Ureter (tissue), 1 donor: ENCODE measurements at places on chromosomes 7 and 10. TPM values are rescaled to one million over a fixed set of nuclear protein-coding genes. Genes with fewer than 3 reads are reported as not detected.

The TUBB8 gene
- total RNA-seq = 0.78 TPM

GRCh38 chr10:20970708-20971107, 73.6 kb upstream of the NEBL start:
- no peak for DNase-seq

GRCh38 chr10:62475551-62475950, 101.4 kb downstream of the ZNF365 start:
- no peak for DNase-seq

- no peak for DNase-seq
These were observed 585.1 kb upstream of the GRM3 start for GRCh38 chr7:86058649-86059048.

The EFCAB10 gene
- not detected for total RNA-seq

- no peak for DNase-seq
These were observed 1051.1 kb upstream of the AUTS2 start for GRCh38 chr7:68547181-68547580.

GRCh38 chr7:158444501-158445420, 142.9 kb downstream of the PTPRN2 start:
- DNase-seq = no peak

- no peak for DNase-seq
These were observed 94.0 kb downstream of the GRK5 start for GRCh38 chr10:119301397-119301796.

GRCh38 chr7:87129848-87130247, 22.4 kb upstream of the DMTF1 start:
- DNase-seq = no peak

DNA sequence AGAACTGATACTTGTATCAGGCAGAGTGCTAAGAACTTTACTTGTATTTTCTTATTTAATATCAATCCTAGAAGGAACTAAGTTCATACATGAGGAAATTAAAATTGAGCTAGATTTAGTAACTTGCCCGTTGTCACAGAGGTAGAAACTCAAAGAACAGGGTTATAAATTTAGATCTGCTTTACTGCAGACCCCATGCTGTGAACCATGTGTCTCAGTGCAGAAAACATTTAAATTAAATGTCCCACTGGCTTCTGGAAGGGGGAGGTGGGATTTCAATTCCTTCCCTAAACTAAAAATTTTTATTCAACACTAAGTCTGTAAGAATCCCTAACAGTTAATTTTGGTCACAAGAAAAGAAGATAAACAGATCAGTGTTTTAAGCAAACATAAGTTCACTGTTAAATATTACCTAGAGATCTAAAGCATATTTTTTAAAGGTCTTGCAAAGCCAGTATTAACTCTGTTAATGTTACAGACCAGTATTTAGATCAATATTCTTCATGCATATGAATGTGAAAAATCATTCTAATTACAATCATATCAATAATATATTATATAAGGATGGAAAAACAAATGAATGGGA, 23.1 kb downstream of the WASL start:
- no peak for DNase-seq

GRCh38 chr10:76086761-76087639, 655.6 kb downstream of the LRMDA start:
- DNase-seq = peak; percentile 83

DNA sequence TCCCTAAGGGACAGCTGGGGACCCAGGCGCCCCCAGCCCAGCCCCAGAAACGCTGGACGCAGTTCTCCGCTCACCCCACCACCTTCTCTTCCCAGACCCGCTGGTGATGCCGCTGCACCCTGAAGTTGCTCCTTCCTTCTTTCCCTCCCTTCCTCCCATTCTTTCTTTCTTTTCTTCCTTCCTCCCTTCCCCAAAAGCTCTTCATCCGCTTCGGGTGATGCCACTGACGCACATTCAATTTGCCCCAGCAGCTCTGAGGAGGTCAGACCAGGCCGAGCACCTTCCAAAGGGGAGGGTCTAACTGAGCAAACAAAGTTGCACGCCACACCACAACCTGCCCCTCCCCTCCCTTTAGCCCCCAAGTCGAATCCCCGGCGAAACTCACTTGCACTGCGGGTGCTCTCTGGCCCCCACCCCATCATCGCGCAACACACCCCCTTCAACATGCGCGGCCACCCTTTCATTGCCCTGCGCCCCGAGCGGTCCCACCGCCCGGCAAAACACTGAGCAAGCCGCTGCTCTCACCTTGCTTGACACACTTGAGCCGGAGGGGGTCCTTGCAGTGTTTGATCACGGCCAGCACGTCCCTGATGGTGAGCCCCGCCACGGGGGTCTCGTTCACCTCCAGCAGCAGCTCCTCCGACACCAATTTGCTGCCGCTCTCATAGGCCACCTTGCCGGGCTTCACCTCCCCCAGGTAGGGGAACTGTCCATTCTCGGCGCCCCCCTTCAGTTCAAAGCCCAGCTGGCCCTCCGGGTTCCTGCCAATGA, 787 bp downstream of the MAGI2 start:
- DNase-seq = peak; percentile 45

DNA sequence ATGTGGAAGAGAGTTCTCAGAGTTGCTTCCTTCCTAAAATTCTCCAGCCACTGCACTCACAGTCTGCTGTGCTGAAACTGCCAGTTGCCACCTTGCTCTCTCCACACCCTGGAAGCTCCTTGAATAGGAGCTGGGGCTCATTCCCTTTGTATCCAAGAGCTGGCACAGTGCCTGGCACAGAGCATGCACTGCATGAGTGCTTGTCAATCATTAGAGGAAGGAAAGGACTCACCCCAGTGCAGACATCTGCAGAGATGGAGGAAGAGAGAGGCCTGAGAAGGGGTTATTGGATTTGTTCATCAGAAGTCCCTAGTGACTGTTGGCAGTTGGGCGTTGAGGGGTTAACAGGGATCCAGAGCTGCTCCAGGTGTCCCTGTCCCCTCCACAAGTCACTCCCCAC, 41.7 kb upstream of the DUSP5 start:
- no peak for DNase-seq

The PLCE1 gene
- 59.2 TPM for total RNA-seq

GRCh38 chr10:21500578-21500910, 24.9 kb downstream of the SKIDA1 start:
- DNase-seq = no peak

DNA sequence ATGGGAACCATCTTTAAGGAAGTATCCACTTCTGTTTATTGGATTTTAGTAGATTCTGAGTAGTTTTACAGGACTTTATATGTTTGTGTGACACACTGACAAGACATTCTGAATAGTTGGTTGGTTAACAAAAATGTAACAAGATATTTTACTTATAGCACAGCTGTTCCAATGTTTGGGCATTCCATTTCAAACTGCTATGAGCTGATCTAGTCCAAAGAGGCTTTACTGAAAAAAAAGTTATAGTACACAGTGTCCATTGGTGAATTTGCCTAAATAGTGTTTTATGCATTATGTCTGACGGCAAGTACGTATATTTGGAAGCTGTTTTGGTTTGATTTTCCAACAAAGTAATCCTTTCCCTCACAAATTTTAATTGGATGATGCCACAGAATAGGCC, 99.1 kb downstream of the SAMD9 start:
- DNase-seq = no peak

The PIP gene
- total RNA-seq = not detected

DNA sequence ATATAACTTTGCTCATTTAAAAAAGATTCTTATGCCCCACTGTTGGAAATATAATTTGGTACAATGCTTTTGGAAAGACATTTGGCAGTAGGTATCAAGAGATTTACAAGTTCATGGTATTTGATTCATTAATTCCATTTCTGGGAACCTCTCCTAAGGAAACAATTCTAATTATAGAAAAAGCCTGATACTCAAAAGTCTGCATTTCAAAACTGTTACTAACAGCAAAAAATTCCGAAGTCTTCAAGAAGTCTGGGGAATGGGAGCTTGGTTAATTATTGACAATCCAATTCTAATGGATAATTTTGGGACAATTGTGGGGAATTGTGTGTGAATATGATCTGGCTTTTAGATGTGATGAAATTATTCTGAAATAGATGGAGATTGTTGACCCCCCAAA, 59.6 kb downstream of the HDAC9 start:
- DNase-seq = no peak

The C10orf105 gene
- total RNA-seq = 0.34 TPM

- no peak for DNase-seq
These were observed 28.7 kb downstream of the CFAP46 start for GRCh38 chr10:132913559-132914115.

DNA sequence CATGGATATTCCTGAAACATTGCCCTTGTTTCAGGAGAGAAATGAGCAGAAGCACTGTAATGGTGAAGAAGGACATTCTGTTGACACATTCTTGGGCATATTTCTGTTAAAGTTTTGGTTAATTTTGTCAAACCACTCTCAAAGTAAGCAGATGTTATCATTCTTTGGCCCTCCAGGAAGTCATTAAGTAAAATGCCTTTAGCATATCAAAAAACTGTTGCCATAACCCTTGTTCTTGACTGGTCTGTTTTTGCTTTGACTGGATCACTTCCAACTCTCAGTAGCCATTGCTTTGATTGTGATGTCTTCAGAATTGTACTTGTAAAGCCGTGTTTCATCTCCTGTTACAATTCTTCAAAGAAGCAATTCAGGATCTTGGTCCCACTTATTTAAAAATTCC, 404.3 kb upstream of the LRRTM3 start:
- DNase-seq = no peak

DNA sequence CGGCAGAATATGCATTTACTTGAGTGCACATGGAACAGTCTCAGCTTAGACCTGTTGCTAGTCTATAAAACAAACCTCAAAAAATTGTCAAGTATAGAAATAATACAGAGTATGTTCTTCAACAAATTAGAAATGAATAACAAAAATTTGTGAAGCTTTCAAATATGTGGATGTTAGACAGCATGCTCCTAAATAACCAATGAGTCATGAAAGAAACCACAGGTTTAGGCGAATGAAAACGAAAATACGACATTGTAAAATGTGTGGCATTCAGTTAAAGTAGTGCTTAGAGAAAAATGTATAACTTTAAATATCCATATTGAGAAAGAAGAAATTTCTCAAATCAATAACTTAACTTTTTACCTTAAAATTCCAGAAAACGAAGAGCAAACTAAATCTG, 760.0 kb upstream of the SORCS1 start:
- no peak for DNase-seq

GRCh38 chr10:590721-591120, 98.7 kb downstream of the DIP2C start:
- no peak for DNase-seq

The KCP gene
- total RNA-seq = 14.5 TPM

The ELN gene
- 31.9 TPM for total RNA-seq

The SFTPA2 gene
- total RNA-seq = 0.94 TPM

The C10orf62 gene
- not detected for total RNA-seq

The STN1 gene
- 49.3 TPM for total RNA-seq

The ATRNL1 gene
- total RNA-seq = 18.4 TPM

The POM121C gene
- total RNA-seq = 69.6 TPM

- no peak for DNase-seq
These were observed 38.6 kb downstream of the RSBN1L start for GRCh38 chr7:77734659-77735421.
